AML-193 (cell line): ENCODE measurements at places on chromosomes 7 and 10.

DNA sequence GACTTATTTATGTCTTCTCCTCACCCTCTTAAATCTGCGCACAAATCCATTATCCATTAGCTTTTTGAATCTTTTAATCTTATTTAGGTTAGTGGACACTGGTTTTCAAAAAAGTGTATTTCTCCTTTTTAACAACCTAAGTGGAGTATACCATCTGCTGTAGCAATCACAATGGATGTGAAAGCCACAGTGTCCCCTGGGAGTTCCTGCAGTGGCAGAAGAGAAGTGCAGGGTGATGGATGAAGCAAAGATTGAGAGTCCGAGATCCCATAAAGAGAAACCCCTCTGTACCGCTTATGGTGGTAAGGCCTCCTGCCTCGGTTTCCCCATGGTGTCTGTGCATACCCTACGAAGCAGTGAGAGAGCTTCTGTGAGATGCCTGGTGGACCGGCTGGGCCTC is 236.4 kb downstream of the COBL start:
- DNase-seq: no peak

- DNase-seq: no peak
Measured at GRCh38 chr10:66737241-66737640, 188.6 kb upstream of the LRRTM3 start.

GRCh38 chr7:44814919-44815318 is 18.4 kb downstream of the PPIA start:
- no peak for DNase-seq

GRCh38 chr10:123999261-123999660 is 94.1 kb downstream of the CHST15 start:
- no peak for DNase-seq

- no peak for DNase-seq
Measured at GRCh38 chr7:90166153-90166552, 11.9 kb downstream of the STEAP1 start.

GRCh38 chr7:155804431-155804831 is 7.8 kb downstream of the SHH start:
- no peak for DNase-seq

DNA sequence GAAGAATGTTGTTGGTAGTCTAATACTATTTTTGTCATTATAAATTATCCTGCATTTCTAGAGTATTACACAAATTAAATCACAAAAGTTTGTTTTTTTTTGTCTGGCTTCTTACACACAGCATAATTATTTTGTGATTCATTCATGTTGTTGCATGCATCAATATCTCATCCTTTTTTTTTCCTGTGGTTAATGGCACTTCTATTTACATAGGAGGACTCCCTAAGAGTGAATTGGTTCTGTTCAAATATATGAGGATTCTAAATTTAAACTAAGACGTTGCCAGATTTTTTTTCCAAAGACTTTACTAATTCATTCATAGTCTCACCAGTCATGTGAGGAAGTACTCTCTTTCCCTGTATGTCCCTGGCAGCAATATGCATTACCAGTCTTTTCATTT is 303.3 kb downstream of the GPR37 start:
- DNase-seq: no peak

DNA sequence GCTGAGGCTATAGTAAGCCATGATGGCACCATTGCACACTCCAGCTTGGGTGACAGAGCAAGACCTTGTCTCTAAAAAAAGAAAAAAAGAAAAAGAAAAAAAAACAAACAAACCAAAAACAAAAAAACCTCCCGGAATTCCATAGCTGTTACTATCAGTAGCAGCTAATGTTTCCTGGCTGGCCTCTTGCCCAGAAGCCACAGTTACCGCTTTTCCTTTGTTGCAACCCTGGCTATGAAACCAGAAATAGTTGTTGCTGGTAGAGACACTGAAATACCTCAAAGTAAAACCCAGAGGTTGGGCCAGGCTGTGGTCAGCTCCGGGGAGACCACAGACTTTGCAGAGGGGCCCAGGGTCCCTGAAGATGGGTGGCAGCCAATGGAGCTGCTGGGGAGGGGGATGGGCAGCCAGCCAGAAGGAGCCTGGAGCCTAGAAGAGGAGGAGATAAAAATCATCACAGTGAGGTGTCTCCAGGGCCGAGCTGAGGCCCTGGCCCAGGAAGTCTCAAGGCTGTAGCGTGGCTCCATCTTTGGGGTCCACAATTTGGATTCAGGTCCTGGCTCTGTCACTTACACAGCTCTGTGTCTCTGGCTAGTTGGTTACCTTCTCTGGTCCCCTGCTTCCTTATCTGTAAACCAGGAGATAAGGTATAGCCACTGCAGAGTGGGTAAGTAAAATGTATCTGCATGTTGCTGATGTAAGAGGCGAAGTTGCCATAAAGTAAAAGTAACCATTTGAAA is 3.4 kb upstream of the CHST12 start:
- peak; percentile 95 for DNase-seq

DNA sequence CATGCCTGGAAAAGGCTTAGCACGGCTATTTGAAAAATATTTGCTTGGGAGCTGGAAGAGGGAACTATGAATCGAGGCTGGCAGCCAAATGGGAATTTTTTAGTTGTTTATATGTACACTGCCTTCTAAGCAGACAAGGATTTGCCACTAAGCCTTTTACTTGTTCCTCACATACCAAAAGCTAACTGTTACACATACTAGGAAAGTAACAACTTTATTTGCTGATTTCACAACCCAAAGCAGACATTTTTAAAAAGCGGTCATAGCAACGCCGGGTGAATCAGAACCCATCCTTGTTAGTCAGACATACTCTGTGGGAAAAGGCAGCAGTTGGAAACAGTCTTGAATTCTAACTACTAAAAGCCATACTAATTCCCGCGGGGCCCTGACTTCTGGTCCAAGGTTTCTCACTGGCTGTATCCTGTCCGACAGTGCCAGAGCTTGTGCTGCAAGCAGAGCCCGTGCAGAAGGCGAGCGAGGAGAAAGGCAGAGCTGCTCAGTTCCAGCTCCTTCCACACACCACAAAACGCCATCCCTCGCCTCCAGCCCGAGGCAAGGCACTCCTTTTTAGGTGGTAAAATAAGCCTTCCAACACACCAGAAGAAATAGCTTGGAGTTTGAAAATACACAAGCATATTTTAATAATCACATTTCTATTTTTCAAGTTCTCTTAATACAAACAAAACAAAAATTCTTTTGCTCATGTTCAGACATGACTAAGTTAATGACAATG is 89.2 kb downstream of the RNF216 start:
- DNase-seq: no peak

DNA sequence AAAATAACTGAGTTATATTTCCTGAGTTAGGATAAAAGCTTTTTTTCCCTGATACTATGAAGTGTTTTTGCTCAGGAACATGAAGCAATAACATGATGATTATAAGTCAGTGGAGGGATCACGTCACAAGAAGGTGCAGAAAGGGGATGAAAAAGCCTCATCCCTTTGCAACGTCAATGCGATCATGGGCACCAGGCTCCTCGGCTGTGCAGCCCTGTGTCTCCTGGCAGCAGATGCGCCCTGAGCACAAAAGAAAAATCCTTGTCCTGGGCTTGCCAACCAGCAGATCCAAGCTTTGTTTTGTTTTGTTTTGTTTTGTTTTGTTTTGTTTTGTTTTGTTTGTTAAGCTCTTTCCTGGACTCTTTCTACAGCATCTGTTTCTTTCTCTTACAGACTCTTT is 103.5 kb upstream of the PRSS1 start:
- DNase-seq: no peak

- DNase-seq: peak; percentile 15
Measured at GRCh38 chr10:8331896-8332729, 277.6 kb downstream of the GATA3 start.

GRCh38 chr7:120370954-120371353 is 98.0 kb downstream of the KCND2 start:
- DNase-seq: peak; percentile 1
